ENCODE measurements at places on chromosomes 7 and 10.
A peak's percentile ranks its signal among the peaks of the same experiment; 100 is the strongest.

GRCh38 chr10:120420421-120420820 lies 36.6 kb upstream of the PLPP4 start:
- no peak for DNase-seq

DNA sequence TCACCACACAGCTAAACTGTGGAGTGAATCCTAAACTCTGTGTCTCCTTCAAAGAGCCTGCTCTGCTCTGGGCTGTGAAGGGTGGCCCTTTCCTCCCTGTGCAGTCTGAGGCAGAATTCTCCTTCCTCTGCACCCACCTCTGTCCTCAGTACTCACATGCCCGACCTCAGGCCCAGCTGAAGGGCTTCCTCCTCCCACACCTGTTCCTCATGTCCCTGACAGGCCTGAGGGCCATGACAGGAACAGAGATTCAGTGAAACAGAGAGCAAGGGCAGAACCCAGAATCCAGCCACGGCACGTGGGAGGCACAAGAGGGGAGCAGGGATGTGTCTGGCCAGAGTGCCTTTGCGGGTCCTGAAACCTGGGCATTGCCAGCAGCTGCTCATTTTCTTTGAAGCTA lies 13.9 kb downstream of the CREB3L2 start:
- no peak for DNase-seq

DNA sequence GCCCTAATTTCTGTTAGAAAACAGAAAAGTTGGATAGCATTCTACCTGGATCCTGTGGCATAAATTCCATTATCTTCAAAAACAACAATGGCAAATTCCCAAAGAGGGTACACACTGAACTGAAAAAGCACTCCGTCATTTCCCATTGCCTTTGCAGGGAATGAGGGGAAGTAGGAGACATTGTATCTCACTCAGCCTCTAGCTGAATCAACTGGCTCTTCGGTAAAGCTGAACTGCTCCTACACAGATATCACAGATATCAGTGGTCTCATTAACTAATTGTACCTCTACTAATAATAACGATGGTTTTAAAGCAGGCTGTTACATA lies 64.2 kb upstream of the PRKAR2B start:
- no peak for DNase-seq

- peak; percentile 32 for DNase-seq
These were observed 382.0 kb upstream of the ADARB2 start for GRCh38 chr10:2119316-2119715.

GRCh38 chr10:6019010-6019782 lies 41.9 kb upstream of the IL15RA start:
- no peak for DNase-seq

DNA sequence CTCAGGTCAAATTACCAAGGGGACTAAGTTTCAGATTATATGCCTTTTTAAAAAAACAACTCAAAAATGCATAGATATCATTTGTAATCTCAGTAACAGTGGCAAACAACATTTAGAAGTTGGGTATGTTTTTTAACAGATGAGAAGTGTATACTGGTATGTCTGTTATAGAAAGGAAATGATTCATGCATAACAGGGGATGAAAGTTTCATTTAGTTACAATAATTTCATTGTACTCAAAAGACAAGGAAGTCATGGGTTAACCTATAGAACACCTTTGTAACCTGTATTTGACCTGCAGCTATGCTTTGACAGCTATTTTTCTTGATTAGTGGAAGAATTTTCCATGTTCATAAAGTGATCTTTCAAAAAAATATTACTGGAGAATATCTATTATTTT lies 35.4 kb upstream of the FAM133B start:
- DNase-seq: no peak

GRCh38 chr10:51103554-51104217 lies 29.4 kb downstream of the PRKG1 start:
- no peak for DNase-seq

- DNase-seq: no peak
These were observed 58.7 kb downstream of the MTURN start for GRCh38 chr7:30193336-30193943.

Measured in kidney epithelial cell (primary cell).